ENCODE measurements at places on chromosomes 12 and 14.

- DNase-seq = no peak
Measured at GRCh38 chr14:104282332-104283196, 144.2 kb downstream of the KIF26A start.

GRCh38 chr12:79514730-79515529 lies 175.8 kb downstream of the PAWR start:
- no peak for DNase-seq

- DNase-seq = no peak
Measured at GRCh38 chr14:30115756-30116155, 188.1 kb upstream of the PRKD1 start.

GRCh38 chr12:103880299-103881142 lies 39.5 kb upstream of the NT5DC3 start:
- no peak for DNase-seq

DNA sequence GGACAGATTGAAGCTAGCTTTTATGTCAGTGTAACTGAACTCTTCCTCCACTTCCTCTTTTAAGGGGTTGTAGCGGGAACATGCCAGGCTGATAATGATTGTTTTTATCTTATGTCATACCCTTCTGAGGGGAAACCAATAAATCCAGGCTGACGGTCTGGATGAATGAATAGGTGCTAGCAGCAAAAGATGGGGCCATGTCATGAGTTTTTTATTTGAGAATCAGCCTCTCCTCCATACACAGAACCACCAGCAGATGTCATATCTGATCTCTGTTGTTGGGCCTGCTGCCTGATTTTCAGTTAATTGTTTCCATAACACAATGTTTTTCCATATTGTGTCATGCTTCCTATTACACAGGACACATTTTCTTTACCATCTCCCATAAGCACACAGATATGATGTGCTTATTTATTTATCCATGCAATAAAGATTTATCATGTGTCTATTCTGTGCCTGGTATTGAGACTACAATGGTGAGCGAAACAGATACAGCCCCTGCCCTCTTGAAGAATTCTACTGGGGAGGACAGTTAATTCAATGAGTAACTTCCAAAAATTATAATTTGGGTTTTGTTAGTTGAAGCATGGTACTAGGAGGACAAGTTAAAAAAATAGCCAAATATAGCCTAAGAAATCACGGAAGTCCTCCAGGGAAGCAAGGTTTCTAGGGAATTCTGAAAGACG lies 33.6 kb upstream of the CRY1 start:
- DNase-seq = peak; percentile 33

GRCh38 chr14:95500201-95500681 lies 16.2 kb downstream of the SYNE3 start:
- no peak for DNase-seq

DNA sequence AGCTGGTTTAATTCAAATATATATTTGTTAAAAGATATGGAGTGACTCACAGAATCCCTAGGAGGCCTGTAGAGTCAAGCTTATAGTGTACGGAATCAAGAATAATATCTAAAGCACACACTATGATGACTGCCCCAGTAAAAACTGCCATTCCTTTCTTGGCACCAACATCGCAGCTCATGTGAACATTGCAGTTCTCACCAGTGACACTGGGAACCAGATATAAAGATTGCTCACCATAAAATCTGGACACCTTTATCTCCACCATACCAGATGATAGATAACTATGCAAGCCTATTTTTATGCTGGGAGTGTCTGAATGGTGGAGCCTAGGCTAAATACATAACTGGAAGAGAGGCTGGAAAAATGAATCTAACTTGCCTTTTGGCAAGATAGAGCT lies 463.9 kb upstream of the TBX3 start:
- DNase-seq = no peak

- DNase-seq = no peak
Measured at GRCh38 chr14:73732006-73732405, 17.8 kb upstream of the PNMA1 start.

- peak; percentile 59 for DNase-seq
Measured at GRCh38 chr12:49288412-49288853, 6.5 kb upstream of the PRPH start.

DNA sequence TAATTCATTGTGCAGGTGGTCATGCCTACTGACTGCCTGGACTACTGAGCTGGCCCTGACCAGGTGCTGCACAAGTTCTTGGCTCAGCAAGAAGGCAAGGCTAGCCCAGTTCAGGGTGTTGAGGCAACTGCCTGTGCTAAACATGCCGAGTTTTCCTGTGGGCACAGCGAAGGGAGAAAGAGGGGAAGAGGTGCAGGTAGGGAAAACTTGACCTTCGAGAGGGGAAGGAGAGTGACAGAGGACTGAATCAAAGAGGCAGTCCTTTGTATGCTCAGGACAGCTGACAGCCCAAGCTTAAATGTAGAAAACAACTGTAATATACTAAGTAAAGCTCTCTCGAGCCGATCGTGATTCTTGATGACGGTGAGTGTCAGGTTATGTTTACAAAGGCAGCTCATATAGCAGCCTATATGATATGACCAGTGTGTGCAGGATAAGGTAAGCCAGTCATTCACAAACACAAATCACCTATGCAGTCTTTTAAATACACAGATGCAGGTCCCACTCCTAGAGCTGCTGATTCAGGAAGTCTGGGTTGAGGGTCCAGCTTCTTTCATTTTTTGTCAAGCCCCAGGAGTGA lies 2.6 kb downstream of the IRAK3 start:
- no peak for DNase-seq

DNA sequence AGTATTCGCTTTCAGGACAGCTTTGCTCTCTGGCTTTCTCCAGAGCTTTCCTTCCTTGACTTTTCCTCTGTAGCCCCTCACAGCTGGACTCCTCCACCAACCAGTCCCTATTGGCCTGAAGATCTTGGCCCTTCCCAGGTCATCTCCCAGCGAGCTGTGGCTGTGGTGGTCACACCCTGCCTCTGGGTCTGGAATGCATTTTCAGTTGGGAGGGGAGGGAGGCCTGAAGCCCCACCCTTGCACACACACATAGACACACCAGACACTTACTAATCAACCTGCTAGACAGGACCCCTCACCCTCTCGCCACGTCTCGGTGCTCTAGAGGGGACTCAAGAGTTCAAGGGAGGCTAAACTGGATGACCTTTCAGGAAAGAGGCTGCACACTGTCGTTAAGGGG lies 13.9 kb downstream of the JDP2 start:
- no peak for DNase-seq

- no peak for DNase-seq
Measured at GRCh38 chr12:95151821-95152220, 65.4 kb downstream of the FGD6 start.

DNA sequence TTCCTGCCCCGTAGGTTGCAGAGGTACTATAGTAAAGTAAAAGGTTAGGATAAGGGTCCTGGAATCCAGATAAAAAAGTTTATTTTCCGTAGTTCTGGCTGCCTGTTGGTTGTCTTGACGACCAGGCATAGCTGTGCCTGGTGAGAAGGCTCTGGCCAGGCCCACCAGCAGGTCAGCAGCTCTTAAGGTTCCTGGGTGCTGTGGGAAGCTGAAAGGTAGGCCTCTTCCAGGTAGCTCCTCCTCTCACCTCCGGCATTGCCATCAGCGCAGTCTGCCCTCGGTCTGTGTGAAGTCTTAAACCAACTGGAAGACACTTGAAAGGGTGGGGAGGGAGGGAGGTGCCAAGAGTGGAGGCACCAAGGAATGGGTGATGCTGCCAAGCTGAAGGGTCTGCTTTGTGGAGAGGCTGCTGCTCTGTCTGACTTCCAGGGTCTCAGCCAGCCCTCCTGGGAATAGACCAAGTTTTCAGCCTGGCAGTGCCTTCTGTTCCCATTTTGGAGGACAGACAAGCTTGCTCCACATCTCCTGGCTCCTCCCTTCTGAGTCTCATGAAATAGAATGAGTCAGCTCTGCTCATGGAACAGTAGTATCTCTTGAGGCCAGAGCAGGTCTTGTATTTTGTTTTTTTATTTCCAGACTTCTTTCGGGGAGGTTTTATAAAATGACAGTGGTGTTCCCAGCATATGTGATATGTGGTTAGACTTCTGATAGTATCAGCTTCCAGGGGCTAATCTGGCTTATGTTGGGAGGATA lies 5.2 kb upstream of the ACADS start:
- DNase-seq = no peak

DNA sequence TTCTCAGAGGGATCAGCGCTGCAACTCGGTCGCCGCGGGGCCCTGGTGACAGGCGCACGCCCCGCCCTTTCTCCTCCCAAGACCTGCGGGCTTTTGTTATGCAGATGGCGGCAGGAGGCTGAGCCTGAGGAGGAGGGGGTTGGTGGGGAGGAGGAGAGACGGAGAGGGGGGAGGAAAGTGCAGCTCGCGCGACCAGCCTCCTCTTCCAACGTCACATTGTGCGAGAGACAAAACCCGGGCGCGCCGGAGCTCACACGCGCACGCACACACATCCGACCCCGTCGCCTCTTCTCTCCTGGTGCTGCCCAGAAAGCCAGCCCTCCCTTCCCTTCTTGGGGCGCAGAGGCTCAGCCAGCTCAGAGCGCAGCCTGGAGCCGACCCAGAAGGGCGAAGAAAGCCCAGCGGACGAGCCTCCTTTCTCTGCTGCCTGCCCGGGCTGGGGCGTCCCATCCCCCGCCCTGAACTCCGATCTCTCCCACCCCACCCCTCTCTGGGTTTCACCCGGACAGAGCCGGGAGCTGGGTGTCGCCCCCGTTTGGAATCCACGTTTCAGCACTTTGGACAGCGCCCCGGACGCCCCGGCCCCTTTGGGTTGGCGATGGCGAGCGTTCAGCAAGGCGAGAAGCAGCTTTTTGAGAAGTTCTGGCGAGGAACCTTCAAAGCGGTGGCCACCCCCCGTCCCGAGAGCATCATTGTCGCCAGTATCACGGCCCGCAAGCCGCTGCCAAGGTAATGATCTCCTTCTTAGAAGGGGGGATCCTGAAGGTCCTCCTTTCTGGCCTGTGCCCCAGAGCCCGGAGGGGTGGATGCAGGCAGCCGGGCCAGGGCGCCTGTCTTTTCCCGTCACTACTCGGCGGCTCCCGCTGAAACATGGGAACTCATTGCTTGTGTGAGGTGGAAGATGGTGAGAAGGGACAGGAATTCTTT lies at the start of gene SRRM4:
SRRM4 (plus strand) TSS at position 257 of the 927 bp plus-strand sequence; CDS start at position 599, 342 bp downstream.
- DNase-seq = no peak

- no peak for DNase-seq
Measured at GRCh38 chr12:107526555-107527180, 158.9 kb upstream of the PWP1 start.

DNA sequence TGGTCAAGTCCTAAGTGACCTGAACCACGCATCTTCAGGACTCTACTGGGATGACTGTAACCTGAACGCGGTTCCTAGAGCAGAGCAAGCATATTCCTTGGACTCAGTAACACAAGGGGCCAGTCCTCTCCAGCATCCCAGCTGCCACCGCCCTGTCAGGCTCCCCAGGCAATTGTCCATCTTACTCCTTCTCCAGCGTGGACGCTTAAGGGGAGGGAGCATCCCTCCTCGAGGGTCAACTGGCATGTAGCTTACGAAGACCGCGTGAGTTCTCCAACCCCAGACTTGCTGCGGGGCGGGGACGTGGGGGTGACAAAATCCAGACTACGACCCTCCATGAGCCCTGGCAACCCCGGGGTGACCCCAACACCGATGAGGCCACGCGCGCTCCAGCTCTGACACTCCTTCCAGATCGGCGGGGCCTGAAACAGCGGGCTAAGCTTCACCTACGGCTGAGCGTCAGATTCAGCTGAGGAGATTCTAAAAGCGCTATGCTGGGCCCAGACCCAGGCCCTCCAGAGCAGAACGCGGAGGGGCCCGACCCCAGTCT lies 846 bp upstream of the MTHFD1 start:
- no peak for DNase-seq

- DNase-seq = no peak
Measured at GRCh38 chr12:110369992-110370391, 33.5 kb downstream of the ANAPC7 start.

GRCh38 chr12:109109746-109110350 lies 6.5 kb upstream of the ACACB start:
- DNase-seq = no peak

GRCh38 chr14:64573109-64573508 lies 23.3 kb downstream of the PPP1R36 start:
- no peak for DNase-seq

- no peak for DNase-seq
Measured at GRCh38 chr14:31510222-31510621, 22.4 kb upstream of the GPR33 start.

DNA sequence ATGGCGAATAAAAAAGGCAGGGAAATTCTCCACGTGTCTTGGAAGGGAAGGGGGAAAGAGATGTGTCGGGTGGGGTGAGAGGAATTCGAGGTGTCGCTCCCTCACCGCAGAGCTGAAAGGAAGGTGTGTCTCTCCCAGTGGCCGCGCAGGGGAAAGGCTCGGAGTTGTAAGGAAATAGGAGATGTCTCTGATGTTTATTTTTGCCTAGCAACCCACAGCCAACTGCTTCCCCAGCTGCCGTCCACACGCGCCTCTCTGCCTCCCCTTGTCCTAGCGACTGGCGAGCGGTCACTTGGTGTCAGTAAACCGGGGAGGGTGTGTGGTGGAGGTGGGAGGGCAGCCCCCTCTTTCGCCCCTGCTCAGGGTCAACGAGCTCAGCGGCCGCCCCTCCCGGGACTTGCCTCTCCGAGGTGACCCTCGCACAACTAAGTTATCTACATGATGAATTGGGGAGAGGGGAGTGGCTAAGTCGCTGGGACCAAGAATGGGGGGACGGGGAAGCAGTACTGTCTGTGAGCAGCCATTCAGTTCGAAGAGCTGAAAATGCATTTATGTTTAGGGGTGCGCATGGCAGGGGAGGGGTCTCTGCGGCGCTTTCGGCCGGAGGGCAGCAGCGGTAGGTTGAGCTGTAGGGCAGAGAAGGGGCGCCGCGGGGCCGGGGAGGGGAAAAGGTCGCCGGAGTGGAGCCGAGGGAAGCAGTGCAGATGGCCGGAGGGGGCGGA lies 585 bp upstream of the DYRK2 start:
- DNase-seq = peak; percentile 77

DNA sequence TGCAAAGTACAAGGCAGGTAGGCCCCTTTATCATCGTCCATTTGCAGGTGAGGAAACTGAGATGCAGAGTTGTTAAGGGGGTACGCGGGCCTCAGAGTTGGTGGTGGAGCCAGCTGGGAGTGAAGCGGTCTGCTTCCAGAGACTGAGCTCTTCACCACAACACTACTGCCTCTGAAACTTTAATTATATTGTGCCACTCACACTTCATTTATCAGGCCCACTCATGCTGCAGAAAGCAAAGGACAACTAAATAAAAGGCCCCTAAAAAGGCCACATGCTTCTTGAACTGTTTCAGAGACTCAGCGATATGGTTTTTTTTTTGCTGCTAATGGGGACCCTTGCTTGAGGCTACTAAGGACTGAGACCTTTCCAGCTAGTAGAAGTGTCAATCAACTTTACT lies 153.1 kb downstream of the TTC7B start:
- DNase-seq = no peak

- no peak for DNase-seq
Measured at GRCh38 chr14:59803052-59803540, 67.5 kb downstream of the RTN1 start.

GRCh38 chr12:29763301-29763683 lies 20.4 kb downstream of the TMTC1 start:
- DNase-seq = no peak

DNA sequence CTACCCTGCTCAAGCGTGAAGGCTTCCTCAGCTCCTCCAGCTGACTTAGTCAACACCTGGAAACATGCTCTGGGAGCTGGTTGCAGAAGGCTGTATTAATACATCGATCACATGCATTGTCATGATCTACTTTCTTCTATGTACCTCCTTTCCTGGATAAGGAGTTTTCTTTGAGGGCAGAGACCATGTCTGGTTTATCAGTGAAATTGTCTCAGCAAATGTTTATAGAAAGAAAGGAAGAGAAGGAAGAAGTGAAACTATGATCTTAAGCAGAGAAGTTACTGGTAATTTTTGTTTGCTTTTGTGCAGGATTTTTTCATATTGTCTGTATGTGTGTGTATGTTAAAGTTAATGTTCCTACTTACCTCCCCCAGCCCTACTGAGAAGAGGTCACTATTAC lies 4.5 kb downstream of the DYRK4 start:
- DNase-seq = no peak
